ENCODE measurements at places on chromosomes 7 and 10.
A peak's percentile ranks its signal among the peaks of the same experiment; 100 is the strongest.

- DNase-seq, result peak; percentile 68
Observed at GRCh38 chr7:141073641-141074161, at the start of gene TMEM178B. TSS of gene TMEM178B (plus strand) at chr7:141074064.

DNA sequence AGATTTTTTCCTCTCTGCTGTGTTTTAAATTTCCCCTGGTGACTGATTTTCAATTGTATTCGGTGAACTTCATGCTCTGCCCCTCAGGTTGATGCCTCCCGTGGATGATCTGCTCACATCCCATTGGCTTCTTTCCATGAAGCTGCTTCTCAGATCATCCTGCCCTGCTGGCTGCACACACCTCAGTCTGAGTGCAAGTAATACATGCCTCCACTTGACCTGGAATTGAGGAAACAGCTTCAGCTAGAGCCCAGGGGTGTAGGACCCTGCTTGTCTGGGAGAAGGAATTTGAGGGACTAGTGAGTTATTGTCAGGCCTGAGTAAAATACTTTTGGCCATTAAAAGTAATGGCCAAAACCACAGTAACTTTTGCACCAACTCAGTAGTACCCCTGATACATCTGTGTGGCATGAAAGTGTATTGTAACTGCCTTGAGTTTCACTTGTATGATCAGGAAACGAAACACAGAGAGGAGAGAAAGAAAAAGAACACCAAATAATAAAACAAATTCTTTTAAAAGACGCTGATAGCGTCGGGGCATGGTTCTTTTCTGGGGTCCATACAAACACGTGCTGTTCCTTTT lies 49.4 kb downstream of the SPAM1 start:
- DNase-seq, result no peak

DNA sequence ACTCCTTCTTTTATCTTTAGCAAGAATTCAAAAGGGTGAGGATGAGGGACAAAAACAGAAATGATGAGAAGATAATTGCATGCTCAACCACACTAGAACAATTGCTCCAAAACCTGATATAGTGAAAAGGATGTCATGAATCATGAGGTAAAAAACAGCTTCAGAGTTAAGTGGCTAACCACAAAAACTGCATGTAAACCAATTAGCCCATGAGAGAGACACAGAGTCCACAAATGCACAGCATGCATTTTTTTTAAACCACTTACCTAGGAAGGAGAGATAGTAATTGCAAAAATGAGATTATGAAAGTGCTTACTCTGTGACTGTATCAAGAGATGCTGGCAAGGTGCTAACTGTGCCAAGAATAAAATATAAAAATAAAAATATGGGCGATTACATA lies 132.9 kb downstream of the MBL2 start:
- DNase-seq, result no peak

GRCh38 chr10:86287966-86288579 lies 78.5 kb downstream of the GRID1 start:
- peak; percentile 20 for DNase-seq

DNA sequence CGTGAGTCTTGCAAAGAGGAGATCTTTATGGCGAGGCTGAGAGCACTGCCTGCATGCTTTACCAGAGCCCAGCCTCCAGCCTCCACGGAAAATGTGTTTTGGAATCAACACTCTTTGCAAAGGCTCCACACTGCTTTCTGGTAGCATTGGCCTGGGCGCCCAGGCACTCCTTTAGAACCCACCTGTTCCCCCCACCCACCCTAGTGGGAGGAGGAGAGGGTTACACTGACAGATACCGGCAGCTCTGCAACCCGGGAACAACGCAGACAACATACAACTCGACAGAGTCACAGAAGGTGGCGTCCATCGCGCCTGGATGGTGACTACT lies 5.5 kb upstream of the MNX1 start:
- DNase-seq, result no peak

GRCh38 chr10:124211921-124212320 lies 118.5 kb upstream of the CHST15 start:
- peak; percentile 5 for DNase-seq

Measured in ecto neural progenitor cell (in vitro differentiated cells).